Cerebellar nuclear complex (tissue), 1 donor: ENCODE measurements at places on chromosomes 7 and 10.

- no peak for DNase-seq
Measured at GRCh38 chr10:26755443-26755903, 58.0 kb downstream of the PDSS1 start.

DNA sequence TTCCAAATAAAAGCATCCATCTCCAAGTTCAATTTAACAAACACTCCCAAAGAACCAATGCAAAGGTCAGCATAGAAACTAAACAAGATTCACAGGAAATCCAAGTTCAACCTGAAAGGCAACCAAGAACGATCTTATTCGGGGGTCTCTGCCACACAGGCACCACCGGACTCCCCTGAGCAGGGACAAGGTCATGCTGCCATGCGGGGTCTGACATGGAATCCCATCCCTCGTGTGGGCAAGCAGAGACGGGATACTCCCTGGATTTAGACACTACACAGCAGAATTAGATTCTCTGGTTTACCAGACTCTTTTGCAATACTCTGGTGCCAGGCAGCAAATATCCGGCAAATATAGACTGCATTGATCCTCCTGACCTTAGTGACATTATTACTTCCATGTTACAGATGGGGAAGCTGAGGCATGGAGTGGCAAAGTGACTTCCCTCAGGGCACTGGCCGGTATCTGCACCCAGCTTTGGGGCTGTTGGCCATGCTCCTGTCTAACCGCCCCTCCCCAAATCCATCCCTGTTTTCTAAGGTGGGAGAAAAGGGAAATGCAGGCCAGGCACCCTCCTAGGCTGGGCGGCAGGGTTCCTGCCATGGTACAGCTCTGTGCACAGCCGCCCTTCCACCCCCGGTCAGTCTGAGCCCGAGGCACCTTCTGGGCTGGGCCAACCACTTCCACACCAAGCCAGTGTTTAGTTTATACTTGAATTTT lies 111.8 kb downstream of the VIPR2 start:
- no peak for DNase-seq

DNA sequence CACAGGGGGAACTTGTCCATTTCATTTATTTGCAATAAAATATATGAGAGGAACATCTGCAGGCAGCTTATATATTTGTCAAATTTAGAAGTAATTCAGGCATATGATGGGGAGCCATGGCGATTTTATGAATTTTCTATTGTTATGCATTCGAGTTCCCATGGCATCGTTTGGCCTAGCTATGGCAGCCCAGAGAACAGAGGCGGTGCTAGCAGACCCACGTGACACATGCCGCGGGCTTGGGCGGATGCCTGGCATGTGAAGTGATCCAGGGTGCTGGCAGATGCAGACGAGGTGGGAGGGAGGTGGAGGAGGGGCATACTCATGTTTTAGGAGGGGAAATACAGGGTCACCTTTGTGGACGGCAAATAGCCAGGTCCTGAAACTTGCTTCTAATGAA lies 560.0 kb upstream of the GALNT17 start:
- DNase-seq: no peak

DNA sequence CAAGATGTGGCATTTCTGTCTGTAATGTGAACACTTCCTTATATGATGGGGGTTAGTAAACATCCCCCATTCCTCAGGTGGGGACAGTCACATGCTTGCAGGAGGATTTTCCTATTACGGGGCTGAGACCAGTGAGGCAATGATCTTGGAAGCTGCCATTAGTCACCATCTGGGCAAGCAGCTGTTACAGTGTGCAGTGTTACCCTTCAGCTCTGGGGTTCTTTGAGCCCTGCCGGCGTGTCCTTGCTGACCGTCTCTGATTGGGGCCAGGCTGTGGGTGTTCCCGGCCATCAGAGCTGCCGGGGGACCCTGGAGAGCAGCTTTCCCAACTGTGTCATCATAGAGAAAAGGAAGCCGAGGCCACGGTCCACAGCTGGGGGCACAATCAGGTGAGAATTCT lies 126.8 kb upstream of the FAM20C start:
- no peak for DNase-seq

GRCh38 chr10:1009071-1009494 lies 16.6 kb downstream of the IDI2 start:
- DNase-seq: no peak

DNA sequence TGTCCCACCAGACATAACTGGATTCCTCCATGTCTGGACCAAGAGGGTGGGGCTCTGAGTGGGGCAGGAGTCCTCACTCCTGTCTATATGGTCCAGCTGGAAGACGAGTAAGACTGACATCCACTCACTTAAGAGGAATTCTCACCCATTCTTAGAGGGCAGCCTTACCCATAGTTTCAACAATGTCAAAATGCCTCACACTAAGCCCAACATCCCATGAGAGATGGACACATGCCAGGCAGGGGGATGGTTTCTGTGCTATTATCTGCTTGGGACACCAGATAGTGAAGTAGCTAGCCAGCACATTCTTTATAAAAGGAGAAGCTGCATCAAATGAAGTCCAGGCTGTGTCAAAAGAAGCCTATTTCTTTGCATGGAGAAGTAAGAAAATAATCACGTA lies 4.7 kb upstream of the LANCL2 start:
- no peak for DNase-seq

- DNase-seq: no peak
Measured at GRCh38 chr7:121558288-121558687, 162.2 kb upstream of the FAM3C start.

DNA sequence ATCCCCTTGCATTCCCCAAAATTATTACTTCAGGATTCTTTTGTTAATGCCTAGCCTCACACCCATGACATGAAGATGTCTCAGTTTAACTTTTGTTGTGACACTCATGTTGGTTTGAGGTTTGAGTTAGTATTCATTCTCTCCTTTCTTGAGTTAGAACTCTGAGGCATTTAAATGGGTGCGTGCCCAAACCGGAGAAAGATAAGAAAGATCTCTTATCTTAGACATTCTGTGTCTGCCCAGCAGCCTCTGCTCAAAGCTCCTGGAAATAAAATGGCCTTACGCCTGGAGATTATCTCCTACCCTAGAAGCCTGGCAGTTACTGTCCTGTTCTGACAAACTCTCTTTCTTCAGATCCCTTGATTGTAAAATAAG lies 26.3 kb downstream of the WBP1L start:
- no peak for DNase-seq

- no peak for DNase-seq
Measured at GRCh38 chr10:16812676-16813075, 4.5 kb downstream of the RSU1 start.

GRCh38 chr7:135334830-135335543 lies 101.3 kb downstream of the STRA8 start:
- no peak for DNase-seq

- no peak for DNase-seq
Measured at GRCh38 chr7:28036696-28037095, 143.9 kb downstream of the JAZF1 start.
